ENCODE measurements at places on chromosomes 1 and 21.

GRCh38 chr21:42198929-42199867 lies 19.7 kb upstream of the ABCG1 start:
- no peak for DNase-seq

DNA sequence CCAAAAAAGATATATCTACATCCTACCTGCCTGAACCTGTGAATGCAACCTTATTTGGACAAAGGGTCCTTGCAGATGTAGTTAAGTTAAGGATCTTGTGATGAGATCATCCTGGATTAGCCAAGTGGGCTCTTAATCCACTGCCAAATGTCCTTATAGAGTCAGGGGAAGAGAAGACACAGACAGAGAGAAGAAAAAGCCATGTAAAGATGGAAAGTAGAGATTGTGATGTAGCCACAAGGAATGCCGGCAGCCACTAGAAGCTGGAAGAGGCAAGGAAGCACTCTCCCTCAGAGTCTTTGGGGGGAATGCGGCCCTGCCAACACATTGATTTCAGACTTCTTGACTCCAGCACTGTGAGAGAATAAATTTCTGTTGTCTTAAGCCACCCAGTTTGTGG lies 16.2 kb downstream of the HSD11B1 start:
- no peak for DNase-seq

DNA sequence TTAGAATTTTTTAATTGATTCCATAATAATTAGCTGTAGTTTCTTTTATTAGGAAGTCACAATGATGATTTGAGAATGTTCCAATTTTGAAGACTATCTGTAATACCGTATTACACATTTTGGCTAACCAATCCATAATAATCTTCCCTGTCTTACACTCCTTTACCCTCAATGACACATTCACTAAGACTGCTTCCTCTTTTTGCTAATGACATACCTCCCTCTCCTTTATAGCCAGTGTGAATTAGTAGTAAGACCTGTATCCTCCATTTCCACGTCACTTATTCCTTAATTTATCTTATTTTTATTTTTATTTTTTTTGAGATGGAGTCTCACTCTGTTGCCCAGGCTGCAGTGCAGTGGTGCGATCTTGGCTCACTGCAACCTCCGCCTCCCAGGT lies 10.1 kb downstream of the KDM1A start:
- DNase-seq: no peak

GRCh38 chr1:114274621-114275317 lies 121.1 kb upstream of the SYT6 start:
- DNase-seq: no peak

- DNase-seq: no peak
Observed at GRCh38 chr1:11822091-11822490, 16.1 kb downstream of the CLCN6 start.

DNA sequence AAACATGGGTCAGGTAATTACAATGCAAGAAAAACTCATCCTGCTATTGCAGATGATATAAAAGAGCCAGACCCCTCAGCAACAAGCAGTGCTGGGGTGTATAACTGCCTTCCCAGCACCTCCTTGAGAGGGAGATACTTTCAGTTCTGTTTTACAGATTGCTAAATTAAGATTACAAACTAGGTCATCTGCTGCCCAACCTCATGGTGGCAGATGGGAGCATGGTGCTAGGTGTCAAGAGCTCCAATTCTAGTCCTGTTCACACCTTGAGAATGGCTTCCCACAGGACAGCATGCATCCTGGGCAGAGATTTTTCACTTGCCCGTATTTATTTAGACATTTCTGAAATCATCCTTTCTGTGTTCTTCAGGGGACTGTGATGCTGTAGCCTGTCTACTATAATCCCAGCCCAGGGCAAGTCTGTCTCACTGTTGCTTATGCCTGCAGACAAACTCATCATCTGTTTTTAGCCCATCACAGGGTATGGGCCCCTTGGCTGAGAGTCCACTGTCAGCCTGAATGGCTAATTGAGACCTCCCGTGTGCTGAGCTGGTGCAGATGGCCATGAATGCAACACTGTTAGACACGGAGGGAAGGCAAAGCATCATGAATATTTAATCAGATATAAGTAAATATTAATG lies 40.2 kb upstream of the PBX1 start:
- no peak for DNase-seq

GRCh38 chr1:92291372-92291999 lies 7.3 kb downstream of the GLMN start:
- DNase-seq: no peak

DNA sequence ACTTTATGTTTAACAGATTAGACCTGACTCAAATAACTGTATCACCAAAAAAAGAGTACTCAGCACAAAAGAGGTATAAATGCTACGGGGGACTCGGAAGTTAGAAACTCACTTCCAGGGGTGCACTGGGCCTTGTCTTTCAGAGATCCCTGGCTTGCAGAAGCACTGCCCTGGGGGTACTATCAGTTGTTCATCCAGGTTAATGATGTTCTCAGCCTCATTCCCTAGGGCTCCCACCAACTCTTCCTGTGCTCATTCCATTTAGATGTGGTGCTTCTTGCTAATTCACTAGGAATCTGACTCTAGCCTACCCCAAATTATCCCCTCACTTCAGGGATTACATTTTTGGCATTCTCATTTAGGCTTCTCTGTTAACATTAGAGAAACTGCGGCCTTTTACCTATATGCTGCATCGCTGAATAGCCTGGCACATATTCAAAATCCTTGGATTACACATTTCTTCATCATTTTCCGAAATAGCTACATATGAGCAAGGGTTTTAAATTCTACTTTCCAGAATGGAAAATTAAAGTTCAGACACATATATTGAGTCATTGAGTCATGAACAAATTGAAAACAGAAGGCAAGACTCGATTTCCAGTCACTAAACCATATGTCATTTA lies 338.5 kb downstream of the KCTD3 start:
- DNase-seq: no peak

GRCh38 chr1:188302746-188303145 lies 1474.0 kb downstream of the PLA2G4A start:
- DNase-seq: no peak

DNA sequence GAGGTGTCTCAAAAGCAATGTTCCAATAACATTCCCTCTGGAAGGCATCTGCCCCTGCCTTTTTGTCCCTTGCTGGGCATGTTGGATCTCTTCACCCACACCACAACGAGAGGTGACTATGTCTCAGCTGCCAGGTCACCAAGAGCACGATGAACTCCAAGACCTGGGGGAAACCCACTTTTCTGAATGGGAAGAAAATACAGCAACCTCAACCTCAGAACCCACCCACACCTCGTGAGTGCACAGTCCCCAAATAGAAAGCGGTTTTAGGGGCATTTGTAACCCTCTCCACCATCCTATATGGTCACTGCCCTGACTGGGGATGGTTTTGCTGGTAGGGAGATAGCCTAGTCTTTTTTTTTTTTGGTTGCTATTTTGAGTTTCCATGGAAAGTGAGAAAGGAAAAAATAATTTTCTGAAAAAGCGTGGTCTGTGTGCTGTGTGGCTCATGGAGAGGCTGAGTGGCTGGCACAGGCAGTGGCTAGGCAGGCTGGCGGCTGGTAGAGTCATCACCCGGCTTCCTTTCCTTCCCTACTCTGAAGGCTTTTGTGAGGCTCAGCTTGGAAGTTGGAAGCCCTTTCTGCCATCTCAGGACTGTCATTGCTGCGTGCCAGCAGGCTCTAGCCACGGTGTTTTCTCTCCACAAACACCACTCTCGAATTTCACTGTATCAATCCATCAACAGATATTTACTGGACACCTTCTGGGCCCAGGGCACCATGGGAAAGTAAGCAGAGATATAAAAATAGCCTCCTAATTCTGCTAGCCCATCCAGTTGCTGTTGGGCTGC lies 15.8 kb downstream of the TSPAN2 start:
- no peak for DNase-seq

GRCh38 chr1:18008081-18008480 lies 99.5 kb upstream of the IGSF21 start:
- DNase-seq: no peak

DNA sequence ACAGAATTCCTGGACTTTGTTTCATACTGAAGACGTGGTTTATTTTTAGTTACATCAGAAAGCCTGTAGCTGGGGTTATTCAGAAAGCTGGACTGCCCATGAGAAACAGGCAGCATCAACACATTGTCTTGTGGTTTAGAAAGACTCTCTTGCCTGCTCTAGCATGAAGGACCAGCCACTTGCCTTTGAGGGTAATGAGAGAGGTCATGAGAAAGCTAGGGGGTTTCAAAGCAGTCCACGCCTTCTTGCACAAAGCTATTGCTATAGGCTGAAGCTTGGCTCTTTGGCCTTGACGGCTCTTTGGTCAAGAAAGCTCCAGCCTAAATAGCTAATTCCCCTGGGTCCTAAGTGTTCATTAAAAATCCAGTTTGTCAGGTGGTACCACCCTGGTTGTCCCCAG lies 208.1 kb downstream of the PRDM2 start:
- DNase-seq: no peak

DNA sequence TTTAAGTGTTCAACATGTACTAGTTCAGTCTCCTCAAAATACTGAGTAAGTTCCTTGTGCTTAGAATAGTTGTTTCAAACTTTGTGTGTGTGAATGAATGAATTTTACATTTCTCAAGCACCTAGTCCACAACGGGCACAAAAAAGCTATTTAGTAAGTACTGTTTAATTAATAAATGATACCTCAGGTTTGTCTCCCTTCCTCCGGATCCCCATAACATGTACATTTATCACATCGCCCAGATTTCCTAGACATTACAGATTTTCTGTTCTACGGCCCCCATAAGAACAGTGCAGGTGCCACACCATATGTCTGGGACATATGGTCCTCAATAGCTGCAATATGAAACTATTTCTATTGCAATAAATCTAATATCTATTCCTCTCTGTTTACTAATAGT lies 1.3 kb upstream of the TTF2 start:
- DNase-seq: no peak

GRCh38 chr21:31420988-31421387 lies 76.9 kb upstream of the TIAM1 start:
- DNase-seq: no peak

GRCh38 chr1:68319907-68320306 lies 87.6 kb upstream of the WLS start:
- no peak for DNase-seq

GRCh38 chr1:157968508-157968907 lies 24.9 kb upstream of the KIRREL1 start:
- DNase-seq: no peak

- no peak for DNase-seq
Observed at GRCh38 chr1:31759298-31760023, 4.7 kb downstream of the ADGRB2 start.

DNA sequence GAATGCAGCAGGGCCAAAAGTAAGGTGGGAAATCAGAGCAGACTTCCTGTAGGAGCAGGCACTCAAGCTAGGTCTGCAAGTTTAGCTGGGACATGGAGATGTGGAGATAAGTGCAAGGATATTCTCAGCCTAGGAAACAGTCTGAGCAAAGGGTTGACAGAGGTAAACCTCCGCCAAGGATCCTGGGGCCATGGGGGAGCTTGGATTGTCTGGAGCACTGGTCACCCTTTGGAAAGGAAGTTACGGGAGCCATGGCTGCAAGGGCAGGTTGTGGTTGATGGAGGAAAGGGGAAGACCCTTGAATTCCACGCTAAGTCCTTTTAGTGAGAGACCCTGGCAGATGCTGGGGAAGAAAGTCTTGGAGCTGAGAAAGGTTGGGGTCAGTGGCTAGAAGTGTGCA lies 150.9 kb downstream of the PTPRU start:
- DNase-seq: no peak

DNA sequence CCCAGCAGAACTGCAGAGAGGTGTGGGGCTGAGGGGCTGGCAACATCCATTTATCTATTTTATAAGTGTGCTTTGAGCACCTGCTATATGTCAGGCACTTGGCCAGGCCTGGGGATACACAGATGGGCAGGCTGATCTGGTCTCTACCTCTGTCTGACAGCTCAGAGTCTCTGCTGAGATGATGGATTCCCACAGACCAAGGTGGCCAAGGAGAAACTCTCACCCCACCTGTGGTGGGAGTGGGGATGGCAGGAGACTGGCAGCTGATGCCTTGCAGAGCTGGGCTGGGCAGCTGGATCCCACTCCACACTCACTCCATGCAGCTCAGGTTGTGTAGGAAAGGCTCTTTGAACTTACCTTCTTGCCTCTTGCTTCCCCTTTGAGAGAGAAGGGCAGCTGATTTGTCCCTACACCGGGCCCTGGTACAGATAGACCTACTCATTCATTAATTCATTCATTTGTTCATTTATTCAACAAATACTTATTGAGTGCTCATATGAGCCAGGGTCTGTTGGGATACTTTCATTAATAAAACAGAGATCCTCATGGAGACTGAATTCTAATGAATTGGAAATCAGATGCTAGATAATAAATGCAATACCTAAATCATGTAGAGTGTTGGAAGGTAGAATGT lies 9.0 kb downstream of the ADORA1 start:
- no peak for DNase-seq

- DNase-seq: no peak
Observed at GRCh38 chr1:209307846-209308245, 275.7 kb upstream of the CAMK1G start.

All from T-helper 2 cell (primary cell).